Foreskin fibroblast (primary cell): ENCODE measurements at places on chromosomes 11 and 22.

DNA sequence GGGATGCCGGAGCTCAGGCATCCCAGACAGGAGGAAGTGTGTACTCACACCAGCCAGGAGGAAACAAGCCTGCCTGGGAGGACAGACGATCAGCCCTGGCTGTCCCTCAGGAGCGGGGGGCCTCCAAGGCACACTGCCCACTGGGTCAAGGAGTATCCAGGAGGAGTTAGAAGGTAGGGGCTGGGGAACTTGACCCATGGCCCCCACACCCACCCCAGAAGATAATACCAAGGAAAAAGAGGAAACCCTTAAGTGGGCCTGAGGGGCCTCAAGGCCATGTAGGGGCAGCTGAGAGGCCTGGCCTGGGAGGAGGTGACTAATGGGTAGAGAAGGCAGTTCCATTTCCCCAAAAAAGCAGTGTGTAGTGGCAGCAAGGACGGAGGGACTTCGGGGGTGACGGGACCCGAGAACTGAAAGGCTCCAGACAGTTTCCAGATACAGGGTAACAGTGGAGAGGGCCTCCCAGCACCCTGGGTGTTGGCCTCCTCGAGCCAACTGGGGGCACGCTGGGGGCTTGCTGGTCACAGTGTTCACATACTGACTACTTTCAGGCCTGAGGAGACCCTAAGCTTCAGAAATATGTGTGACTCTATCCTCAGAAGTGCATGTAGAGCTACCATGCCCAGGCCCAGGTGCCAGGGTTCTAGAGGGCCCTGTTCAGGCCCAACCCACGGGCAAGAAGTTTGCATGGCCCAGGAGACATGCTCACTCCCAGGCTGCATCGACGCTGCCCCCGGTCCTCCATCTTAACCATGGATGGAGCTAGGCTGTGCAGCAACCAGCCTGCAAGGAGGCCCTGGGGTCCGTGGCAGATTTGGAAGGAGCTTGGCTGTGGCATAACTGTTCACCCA is 75.7 kb upstream of the PITPNB start:
- no peak for DNase-seq

- peak; percentile 63 for DNase-seq
Observed at GRCh38 chr11:132685174-132685611, 847.1 kb downstream of the OPCML start.

DNA sequence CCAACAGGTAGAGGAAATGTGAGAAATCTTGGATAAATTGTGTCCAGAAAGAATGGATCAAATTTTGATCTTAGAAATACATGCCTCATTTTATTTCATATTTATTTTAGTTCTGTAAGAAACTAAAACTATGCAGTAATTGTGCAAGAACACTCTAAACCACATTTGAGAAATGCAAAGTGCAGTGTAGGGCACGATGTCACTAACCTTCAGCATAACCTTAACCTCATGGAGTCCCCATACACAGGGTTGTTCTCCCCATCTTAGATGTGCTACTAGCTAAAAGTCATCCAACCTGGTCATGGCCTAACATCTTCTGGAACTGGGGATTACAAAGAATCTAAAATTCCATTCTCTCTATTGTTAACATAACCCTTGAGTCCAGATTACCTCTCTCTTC is 48.4 kb upstream of the ARHGAP42 start:
- peak; percentile 7 for DNase-seq

- DNase-seq, result peak; percentile 34
Observed at GRCh38 chr11:106697058-106697457, 321.2 kb downstream of the GUCY1A2 start.

DNA sequence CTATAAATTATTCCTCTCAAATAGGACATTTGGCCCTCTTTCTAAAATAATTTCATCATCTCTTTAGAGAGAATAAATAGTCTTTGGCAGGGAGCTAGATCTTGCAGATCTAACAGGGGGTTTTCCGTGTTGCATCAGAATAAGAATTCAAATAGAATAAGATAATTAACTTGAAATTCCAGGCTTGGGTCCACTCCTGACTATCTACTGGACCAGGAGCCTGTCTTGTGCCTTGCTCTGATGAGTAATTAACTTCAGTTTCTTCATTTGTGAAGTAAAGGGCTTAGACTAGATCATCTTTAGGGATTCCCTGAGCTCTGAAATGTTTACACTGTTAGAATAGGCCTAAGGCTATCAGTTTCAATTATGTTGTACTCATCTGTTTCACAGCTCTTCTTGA is 23.5 kb upstream of the TMEM123 start:
- no peak for DNase-seq

- DNase-seq, result peak; percentile 74
Observed at GRCh38 chr11:64251016-64251752, at the start of gene PLCB3. PLCB3 (plus strand) TSS chr11:64251530; CDS start chr11:64251650, 120 bp downstream.

- DNase-seq, result no peak
Observed at GRCh38 chr22:25120093-25120561, 79.5 kb upstream of the CRYBB3 start.

DNA sequence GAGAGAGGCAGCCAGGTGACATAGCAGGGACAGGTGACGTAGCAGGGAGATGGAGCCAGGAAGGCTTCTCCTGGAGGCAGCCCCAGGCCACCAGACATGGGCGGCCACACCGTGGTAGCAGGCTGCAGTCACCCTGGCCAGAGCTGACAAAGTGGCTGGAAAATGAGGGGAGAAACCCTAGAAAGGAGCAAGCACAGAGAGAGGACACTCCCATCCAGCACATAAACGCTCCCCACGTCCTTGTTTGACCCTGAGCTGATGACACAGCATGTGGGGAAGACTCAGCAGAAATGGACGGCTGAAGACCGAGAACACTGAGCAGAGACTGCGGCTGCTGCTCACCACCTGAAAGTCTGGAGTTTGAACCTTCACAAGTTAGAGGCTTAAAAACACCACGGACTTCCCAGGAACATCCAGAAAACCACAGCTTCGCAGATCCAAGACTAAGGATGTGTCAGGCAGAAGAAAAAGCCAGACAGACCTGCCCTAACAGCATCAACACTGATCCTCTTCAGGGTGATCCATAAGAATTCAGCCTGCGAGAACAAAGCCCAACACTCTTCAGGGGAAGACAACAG is 28.7 kb downstream of the DRD4 start:
- DNase-seq, result peak; percentile 91

- DNase-seq, result peak; percentile 49
Observed at GRCh38 chr22:27507935-27508526, 293.5 kb downstream of the MN1 start.

- no peak for DNase-seq
Observed at GRCh38 chr11:8168485-8169257, at the start of gene RIC3. RIC3 (minus strand) TSS chr11:8169025; CDS start chr11:8168989, 36 bp downstream.

DNA sequence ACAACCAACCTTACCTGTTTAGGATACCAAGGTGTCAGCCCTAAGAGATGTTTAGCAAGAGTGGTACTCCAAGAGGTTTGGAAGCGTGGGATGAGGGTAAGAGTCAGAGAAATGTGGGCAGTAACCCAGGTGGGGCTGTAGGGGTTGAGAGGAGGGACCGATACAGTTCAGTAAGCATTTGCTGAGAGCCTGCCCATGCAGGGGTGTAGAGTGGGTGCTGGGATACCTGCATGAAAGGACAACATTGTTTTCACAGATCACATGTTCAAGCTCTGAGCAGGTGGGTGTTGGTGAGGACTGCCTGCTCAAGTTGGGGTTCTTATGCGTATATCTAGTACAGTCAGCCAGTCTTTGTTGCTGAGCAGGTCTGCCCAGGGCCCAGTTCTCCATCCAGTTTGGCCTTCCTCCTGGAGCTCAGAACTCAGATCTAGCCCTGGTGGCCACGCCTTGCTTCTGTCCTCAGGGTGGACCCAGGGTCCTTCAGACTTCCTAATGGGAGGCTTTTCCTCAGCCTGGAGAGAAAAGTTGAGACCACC is 14.8 kb downstream of the PPFIBP2 start:
- DNase-seq, result no peak

GRCh38 chr11:17927681-17928343 is 85.0 kb downstream of the SERGEF start:
- peak; percentile 96 for DNase-seq

- peak; percentile 80 for DNase-seq
Observed at GRCh38 chr11:78595436-78596130, 20.9 kb upstream of the NARS2 start.

GRCh38 chr11:125304136-125304535 is 139.6 kb downstream of the PKNOX2 start:
- no peak for DNase-seq

- peak; percentile 80 for DNase-seq
Observed at GRCh38 chr11:102157219-102157618, 47.0 kb downstream of the YAP1 start.
